ENCODE measurements at places on chromosomes 7 and 10. TPM values are rescaled to one million over a fixed set of nuclear protein-coding genes. Genes with fewer than 3 reads are reported as not detected.

Gene EBLN1
- not detected for total RNA-seq

Gene CDHR3
- total RNA-seq, result 5.2 TPM

Gene AKR1E2
- 15.3 TPM for total RNA-seq

Gene RBM20
- under 0.01 TPM for total RNA-seq

Gene ELFN1
- under 0.01 TPM for total RNA-seq

Gene CYP2C19
- not detected for total RNA-seq

Gene TMEM273
- not detected for total RNA-seq

Gene THSD7A
- total RNA-seq, result 0.44 TPM

Gene IGF2BP3
- total RNA-seq, result 180 TPM

Gene CNTNAP2
- not detected for total RNA-seq
